ENCODE measurements at places on chromosomes 3 and 15.

DNA sequence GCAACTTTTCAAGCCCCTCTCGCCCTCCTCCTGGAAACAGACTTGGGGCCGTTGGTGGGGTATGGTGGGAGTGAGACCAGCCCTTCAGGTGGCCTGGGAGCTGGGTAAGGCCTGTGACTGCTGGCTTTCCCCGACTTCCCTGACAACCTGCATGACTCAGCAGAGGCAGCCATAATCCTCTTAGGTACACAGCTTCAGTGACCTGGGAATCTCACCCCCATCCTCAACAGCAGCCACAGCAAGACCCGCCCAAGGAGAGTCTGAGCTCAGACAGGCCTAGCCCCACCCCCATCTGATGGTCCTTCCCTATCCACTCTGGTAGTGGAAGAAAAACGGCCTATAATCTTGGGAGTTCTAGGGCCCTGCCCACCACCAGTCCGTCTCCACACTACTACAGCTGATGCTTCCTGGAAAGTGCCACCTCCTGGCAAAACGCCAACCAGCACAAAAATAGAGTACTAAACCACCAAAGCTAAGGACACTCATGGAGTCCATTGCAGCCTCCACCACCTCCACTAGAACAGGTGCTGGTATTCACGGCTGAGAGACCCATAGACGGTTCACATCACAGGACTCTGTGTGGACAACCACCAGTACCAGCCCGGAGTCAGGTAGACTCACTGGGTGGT is 13.1 kb upstream of the SLC27A2 start:
- DNase-seq, result no peak

GRCh38 chr3:54698054-54698453 is 229.8 kb downstream of the LRTM1 start:
- DNase-seq, result no peak

- no peak for DNase-seq
These were observed 44.0 kb downstream of the OTOL1 start for GRCh38 chr3:161540594-161540993.

GRCh38 chr15:68391121-68391520 is 40.8 kb downstream of the ITGA11 start:
- no peak for DNase-seq

GRCh38 chr3:3902161-3902560 is 102.9 kb downstream of the LRRN1 start:
- DNase-seq, result no peak

GRCh38 chr3:55501905-55502304 is 14.8 kb upstream of the WNT5A start:
- DNase-seq, result no peak

- DNase-seq, result no peak
These were observed 73.5 kb downstream of the EDEM1 start for GRCh38 chr3:5260992-5261501.

GRCh38 chr15:59528961-59529402 is 82.6 kb upstream of the GCNT3 start:
- DNase-seq, result peak; percentile 53

DNA sequence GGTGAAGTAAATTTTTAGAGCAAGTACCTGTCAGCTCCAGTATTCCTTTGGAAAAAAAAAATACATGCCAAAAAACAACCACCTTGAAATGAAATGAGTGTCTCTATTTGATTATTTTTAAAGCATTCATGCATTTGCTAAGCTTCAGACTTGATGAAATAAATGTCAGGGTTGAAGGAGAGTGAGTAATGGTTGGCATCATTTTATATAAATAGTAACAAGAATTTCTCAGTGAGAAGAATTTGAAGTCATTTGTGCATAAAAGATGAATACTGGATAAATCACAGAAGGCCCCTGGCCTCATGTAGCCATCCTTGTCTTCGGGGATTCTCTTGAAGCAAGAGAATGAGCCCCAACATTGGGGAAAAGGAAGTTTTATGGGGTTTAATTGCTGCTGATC is 318.4 kb downstream of the LPP start:
- DNase-seq, result no peak

- no peak for DNase-seq
These were observed 39.7 kb downstream of the DIPK2A start for GRCh38 chr3:144011251-144011799.
